ENCODE measurements at places on chromosomes 3 and 15. TPM values are rescaled to one million over a fixed set of nuclear protein-coding genes. Genes with fewer than 3 reads are reported as not detected.

DNA sequence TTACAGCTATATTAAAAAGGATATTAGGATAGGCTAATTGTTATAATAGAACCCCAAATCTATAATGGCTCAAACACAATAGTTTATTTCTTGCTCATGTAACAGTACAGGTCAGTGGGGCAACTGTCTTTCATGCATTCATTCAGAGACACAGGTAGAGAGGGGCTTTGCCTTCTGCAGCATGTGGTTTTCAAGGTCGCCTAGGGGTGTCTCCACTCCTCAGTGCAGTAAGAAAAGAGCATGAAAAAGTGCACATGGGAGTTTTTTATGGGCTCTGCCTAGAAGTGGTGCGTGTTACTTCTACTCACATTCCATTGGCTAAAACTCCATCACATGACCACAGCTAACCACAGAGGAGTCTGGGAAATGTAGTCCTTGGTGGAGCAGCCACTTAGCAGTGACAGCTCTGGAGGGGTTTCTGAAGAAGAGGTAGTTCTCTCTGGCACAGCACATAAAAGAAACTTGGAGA is 1.8 kb downstream of the ZBTB38 start:
- no peak for DNase-seq

Gene CHRM5
- total RNA-seq, result not detected

DNA sequence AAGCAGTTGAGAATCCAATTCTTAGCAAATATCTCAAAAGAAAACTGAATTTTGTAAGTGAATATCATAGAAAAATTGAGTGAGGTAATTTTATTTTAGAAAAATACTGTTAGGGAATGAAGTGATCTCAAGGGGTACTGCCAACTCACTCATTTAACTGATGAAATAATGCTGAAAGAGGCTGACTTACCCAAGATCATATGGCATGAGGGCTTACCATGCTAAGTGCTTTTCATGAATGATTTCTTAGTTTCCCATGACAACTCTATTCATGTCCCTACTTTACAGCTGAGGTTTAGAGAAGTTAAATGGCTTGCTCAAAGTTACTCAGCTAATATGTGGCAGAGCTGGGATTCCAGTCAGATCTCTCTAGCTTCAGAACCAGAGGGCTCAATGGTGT is 30.6 kb downstream of the CCDC14 start:
- no peak for DNase-seq

DNA sequence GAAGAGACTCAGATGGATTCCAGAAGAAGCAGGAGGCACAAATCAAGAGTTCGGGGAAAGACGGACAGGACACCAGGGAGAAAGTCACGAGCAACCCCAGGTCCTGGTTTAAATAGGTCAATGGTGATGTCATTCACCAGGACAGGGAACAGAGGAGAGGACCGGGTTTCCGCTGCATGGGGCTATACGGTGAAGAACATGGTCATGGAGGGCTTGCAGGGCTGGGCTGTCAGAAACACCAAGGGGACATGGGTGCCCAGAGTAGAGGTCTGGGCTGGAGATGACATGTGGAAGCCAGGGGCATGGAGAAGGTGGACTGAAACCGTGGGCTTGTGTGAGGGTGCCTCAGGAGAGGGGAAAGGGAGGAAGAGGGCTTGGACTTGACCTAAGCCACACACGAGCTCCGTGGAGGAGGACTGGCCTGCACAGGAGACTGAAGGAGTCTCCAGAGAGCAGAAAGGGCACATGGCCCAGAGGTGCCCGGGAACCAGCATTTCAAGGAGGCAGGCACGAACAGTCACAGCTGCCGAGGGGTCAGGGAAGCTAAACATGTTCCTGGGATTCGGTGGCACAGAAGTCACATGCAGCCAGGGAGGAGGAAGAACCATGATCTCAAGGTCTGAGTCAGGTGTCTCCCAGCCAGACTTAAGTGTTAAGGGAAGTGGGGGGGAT is 54.2 kb upstream of the RPL32 start:
- DNase-seq, result no peak

Gene SAMD7
- total RNA-seq, result not detected

GRCh38 chr3:99602183-99602582 is 36.2 kb upstream of the COL8A1 start:
- no peak for DNase-seq

Gene ELP6
- 51.1 TPM for total RNA-seq

Gene GOLGA8O
- not detected for total RNA-seq

Gene NRG4
- total RNA-seq, result not detected

Gene ROPN1
- total RNA-seq, result not detected

DNA sequence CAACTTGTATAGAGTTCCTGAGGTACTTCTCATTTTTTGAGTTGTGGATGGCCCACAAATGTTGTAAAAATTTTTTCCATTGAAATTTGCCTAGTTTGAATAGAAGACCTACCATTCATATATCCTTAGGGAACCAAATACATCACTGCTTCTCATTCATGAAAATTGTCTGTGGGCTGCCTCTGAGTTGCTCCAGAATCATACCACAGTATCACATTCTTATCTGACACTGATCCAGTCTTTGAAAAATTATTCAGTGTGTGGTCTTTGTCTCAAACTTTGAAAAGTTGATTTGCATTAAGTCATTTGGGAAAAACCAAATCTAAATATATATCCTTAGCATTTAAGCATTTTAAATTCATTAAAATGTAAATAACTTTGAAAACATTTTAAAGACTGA is 321.1 kb downstream of the LSAMP start:
- DNase-seq, result no peak

DNA sequence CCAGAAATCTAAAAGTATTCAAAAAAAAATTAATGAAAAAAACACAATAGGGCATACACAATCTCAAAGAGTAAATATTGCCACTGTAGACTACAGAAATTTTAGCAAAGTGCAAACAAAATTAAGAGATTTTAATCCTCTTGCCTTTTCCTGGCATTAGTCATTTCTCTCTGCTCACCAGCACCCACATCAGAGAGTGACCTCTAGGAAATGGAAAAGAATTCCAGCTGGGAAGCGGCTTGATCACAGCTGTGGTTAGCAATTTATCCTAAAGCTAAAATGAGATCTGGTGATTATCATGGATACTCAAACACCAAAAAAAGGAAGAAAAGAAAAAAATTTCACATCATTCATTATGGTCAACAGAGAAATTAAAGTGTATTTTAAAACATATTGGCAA is 7.5 kb downstream of the CSNK1G1 start:
- no peak for DNase-seq

Gene MME
- 36.0 TPM for total RNA-seq

- no peak for DNase-seq
Observed at GRCh38 chr3:109563149-109563548, 225.8 kb upstream of the DPPA4 start.

Gene TUSC7
- total RNA-seq, result not detected

DNA sequence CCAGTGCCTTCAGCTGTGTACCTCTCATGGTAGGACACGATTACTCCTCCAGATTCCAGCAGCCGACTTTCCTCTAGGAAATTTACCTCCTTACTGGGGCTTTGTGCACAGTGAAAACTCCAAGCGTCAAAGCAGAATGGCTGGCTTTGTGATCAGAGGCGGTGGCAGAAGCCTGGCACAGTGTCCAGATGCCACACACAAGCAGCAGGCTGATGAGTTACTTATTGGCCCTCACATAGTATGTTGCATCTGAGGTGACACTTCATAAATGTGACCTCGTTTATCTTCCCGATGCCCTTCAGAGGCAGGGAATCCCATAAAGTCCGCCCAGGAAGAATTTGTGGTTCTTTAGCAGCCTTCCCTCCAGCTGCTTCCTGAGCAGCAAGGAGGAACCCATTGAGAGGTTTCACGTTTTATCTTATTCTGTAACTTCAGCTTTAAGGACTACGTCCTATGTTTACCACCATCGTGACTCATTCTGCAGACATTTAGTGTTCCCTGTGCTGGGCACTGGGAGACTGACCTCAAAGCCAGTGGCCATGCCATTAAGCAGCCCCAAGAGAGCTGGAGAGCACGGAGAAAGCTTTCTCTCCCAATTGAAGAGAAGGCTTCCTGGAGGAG is 107.1 kb upstream of the C15orf61 start:
- no peak for DNase-seq

GRCh38 chr15:62625429-62626033 is 417.0 kb upstream of the TPM1 start:
- no peak for DNase-seq

GRCh38 chr3:5020242-5020722 is 41.0 kb downstream of the BHLHE40 start:
- no peak for DNase-seq

Gene ZDHHC23
- total RNA-seq, result 14.1 TPM

DNA sequence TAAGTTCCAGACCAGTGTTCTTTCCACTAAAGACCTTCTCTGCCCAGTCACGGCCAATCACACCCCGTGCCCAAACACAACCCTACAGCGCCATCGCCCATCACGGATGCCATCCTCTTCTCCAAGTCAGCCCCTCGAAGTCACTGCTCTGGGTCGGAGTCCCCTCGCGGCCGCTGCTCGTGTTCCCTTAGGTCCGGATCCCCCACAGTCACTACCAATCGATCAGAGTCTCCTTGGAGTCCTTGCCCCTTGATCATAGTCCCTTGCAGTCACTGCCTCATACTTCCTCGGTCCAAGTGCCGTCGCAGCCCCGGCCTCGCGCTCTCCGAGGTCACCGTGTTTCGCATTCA is 461 bp downstream of the PCYT1A start:
- no peak for DNase-seq

Gene LMAN1L
- total RNA-seq, result not detected

DNA sequence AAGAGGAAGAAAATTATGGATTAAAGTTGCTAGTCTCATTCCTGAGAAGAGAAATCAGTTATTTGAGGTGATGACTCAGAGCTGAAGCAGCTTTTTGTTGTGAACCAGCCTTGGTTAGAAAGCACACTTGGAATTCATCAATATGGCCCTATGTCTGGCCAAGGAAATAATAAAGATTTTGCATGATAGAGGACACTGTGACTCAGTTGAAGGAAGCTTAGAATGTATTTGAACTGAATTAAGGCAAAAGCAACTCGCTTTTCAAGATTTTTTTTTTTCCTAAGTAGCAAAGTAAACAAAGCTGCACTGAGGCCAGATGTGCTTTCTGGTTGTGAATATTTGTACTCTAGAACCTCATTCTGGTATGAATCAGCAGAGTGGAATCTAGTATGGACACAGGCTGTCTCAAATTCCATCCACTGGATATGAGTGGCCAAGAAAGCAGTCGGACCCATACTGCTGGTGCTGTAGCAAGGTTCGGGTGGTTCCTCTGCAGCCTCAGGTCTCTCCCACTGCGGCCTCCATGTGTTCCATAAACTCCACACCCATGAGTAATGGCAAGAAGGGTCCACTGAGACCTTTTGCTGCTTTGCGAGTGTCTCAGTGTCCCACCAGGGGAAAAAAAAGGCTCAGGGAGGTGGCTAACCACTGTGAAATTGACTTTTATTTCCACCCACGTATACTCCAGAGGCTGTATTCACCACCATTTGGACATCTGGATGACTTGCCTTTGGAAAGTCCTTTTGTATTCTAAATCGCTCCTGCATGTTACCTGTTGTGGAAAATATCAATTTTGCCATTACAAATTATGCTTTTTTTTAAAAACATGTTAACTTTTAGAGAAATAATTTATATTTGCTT is 53.1 kb downstream of the TGFBR2 start:
- no peak for DNase-seq

- DNase-seq, result no peak
Observed at GRCh38 chr3:42023380-42023779, 61.5 kb upstream of the ULK4 start.

GRCh38 chr3:177983320-177983719 is 552.9 kb upstream of the KCNMB2 start:
- DNase-seq, result no peak
